ENCODE measurements at places on chromosomes 11 and 22.

DNA sequence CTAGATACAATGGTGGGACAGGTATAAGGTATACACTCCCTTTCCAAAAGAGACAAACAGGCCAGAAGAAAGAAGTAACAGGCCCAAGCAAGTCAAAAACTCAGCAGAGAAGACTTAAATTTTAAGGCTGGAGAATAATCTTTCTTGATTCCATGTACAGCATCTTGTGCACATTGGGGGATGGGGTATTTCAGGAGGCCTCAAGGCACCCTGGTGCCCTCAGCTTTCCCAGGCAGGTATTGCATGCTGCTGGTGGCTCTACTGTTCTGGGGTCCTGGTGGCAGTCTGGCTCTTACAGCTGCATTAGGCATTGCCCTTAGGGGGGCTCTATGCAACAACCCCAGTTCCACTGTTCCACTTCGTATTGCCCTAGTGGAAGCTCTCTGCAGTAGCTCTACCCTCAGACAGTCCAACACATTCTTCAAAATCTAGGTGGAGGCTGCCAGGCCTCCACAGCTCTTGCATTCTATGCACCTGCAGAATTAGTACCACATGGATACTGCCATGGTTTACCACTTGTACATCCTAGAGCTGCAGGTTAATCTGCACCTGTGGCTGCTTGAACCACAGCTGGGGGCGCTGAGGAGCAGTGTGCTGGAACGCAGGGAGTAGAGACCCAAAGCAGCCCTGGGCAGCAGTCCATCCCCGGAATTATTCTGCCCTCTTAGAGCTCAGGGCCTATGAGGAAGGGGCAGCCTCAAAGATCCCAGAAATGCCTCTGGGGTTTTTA lies 4.2 kb upstream of the CTSC start:
- no peak for DNase-seq

DNA sequence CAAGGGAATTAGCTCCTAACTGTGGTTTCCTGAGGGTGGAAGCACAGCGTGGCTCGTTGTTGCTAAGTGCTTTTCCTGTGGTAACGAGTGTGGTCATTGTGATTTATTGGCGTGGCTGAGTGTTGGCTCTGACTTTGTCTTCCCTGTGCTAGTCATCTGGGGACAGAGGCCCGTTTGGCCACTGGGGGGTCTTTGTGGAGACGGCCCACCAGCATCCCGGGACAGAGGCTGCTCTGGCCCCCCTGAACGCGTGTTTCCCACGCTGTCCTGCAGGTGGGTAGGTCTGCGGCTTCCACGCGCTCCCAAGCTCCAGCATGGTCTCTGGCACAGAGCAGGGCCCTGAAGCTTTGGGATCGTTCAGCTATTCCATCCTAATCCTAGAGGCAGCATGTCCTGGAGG lies 1040.0 kb downstream of the TBC1D22A start:
- no peak for DNase-seq

- no peak for DNase-seq
Observed at GRCh38 chr22:40491990-40492631, 121.7 kb downstream of the SGSM3 start.

GRCh38 chr11:43440486-43440885 lies 81.8 kb downstream of the TTC17 start:
- DNase-seq = no peak

DNA sequence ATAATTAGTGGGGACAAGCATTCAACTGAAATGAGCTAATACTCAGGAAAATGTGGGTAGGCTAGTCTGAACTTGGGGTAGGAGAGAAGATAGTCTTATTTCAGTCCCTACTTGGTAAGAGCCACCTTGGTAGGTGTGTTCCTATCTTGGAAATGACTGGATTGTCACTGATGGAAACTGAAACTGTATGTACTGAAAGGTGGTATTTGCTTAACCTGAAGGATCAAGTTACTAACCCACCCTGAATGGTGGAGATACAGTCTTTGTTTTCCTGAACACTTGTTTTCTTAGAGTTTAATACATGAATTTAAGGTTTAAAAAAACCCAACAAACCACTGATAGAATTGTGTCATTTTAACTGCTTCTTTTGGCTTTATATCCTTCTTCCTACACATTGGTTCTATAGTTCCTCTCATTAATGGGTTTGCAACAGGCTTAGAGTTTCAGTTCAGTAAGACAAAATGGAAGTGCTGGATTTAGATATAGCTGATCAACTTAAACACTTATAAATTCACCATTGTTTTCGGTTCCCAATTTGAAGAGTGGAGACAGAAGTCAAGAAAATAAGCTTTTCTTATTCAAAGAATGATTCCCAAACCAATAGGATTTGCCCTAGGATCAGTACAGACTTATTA lies 4.2 kb downstream of the FAR1 start:
- no peak for DNase-seq

Measured in stimulated activated CD8-positive, alpha-beta memory T cell treated with anti-CD3 and anti-CD28 coated beads, Interleukin-15, amount 100 ng/mL, for 48 hours (primary cell).